Suppressor macrophage treated with lipopolysaccharide for 4 hours (primary cell): ENCODE measurements at places on chromosomes 13 and 19.

DNA sequence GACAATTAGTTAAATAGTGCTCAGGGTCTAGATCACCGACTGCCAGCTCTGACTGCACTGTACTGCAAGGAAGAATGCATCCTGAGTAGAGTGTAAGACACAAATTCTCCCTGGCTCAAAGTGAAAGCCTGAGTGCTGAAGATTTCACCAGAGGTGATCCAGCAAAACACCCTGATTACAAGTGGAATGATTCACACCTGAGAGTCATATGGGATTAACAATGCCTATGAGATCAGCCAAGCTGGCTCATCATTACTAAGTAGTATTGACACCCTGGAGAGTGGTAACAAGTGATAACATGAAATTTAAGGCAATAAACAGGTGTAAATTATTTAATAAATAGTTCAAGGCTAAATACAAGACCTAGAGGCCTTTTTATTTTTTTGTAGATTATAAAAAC is 403.8 kb upstream of the PRR20A start:
- DNase-seq = no peak

DNA sequence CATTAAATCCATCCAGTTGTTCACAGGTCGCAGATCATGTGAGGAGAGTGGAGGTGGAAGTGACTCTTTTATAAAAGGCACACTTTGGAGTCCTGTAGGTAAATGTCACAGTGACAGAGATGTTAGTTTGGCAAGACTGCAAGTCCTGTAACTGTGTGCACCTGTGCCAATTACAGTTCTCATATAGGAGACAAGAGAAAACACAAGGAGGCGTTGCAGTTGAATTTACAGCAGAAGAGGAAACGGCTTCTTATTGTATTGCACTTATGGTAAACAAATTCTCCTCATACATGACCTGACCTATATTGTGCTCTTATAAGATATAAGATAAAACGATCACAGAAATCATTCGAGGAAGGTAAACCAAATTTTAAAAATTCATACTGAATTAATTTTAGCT is 732.8 kb upstream of the SLC10A2 start:
- no peak for DNase-seq

DNA sequence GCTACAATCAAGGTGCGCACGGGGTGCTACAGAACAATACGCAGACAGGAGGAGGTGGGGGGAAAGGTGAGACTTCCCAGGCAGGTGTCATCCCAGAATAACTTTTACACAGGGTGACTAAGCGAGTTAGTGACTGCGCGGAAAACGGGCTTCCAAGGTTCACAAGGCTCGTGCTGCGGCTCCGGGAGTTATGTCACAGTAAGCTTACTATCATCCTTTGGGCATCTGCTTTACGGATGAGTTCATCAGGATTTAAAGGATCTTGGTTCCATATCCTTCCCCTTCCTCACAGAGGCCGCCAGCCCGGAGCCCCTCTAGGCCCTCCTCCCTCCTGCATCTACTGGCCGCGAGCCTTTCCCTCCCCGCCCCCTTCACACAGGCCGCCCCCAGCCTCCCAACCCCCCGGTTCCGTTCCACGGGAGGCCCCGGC is 474 bp upstream of the IFT88 start:
- peak; percentile 49 for DNase-seq

DNA sequence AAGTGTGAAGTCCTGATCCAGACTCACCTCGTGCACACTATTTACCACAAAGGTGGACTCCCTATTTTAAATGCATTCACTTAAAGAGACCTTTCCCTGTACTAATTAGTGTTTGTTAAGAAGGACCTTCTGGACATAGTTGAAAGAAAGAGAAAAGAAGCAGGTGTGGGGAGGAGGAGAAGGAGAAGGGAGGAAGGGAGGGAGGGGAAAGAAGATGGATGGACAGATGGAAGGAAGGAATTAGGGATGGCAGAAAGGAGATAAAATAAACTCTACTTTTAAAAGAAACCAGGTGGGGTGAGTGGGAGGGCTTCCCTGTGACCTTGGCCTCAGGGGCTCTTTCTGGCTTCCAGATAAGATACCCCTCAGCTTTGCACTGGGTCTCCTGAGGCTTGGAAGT is 21.4 kb downstream of the ZNF175 start:
- DNase-seq = no peak

DNA sequence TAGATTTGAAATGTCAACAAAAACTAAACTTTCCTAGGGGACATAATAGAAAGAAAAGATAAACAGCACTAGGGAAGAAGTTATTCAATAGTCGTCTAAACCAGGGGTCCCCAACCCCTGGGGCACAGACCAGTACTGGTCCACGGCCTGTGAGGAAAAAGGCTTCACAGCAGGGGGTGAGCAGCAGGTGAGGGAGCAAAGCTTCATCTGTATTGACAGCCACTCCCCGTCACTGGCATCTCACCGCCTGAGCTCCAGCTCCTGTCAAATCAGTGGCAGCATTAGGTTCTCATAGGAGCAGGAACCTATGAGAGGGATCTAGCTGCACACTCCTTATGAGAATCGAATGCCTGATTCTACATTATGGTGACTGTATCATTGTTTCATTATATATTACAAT is 382.7 kb downstream of the MYO16 start:
- DNase-seq = no peak

DNA sequence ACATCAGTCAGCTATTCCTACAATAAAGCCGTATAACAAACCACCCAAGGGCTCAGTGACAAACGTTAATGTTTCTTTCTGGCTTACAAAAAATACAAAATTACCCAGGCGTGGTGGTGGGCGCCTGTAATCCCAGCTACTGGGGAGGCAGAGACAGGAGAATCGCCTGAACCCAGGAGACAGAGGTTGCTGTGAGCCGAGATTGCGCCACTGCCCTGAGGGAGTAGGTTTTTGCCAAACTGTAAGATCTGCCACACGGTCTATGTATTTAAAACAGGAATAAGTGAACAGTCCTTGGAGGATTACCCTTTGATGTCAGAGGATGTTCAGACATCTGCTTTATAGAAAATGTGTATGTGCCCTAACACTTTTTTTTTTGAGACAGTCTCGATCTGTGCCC is 105.8 kb downstream of the DPF1 start:
- DNase-seq = no peak

- DNase-seq = no peak
Measured at GRCh38 chr13:40637643-40638042, 28.8 kb downstream of the FOXO1 start.

- DNase-seq = no peak
Measured at GRCh38 chr13:100432611-100433010, 156.0 kb downstream of the GGACT start.

- peak; percentile 55 for DNase-seq
Measured at GRCh38 chr13:77508959-77509620, 26.4 kb upstream of the SCEL start.

DNA sequence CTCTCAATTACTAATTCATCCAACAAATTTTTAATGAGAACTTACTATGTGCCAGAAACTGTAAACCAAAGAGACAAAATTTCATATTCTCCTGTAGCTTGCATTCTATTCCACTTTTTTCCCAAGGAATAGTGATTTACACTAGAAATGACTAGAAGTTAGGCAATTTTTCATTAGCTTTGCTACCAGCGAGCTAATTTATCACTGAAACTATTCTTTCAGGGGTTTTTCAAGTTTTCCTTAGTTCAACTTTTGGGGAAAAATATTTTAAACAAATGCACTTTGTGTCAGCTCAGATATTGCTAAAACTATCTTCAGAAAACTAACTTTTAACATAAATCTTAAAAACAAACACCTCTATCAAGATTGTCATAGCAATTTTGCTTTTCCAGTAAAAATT is 5.4 kb downstream of the TNFRSF19 start:
- DNase-seq = no peak

DNA sequence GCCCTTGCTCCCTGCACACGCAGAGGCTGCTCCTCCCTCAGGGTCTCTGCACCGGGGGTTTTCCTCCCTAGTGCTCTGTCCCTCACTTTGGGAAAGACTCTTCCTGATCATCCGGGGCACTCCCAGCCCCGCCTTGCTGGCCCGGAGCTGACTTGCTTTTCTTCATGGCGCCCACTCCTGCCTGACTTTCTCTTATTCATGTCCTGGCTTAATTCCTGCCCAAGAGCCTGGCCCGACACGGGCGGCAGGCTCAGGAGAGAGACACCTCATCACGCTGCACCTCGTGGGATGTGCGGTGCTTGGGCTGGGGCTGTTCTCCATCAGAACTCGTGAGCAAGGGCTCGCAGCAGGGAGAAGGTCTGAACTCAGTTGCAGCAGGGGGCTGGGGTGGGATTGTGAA is 11.8 kb upstream of the PLA2G4C start:
- DNase-seq = no peak

GRCh38 chr13:51006067-51006845 is 96.7 kb downstream of the RNASEH2B start:
- no peak for DNase-seq

DNA sequence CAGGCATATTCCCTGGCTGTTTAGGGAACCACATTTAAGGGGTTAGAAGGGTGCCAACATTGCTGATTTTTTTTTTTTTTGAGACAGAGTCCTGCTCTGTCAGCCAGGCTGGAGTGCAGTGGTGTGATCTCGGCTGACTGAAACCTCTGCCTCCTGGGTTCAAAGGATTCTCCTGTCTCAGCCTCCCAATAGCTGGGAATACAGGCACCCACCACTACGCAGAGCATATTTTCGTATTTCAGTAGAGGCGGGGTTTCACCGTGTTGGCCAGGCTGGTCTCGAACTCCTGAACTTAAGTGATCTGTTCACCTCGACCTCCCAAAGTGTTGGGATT is 7.8 kb upstream of the CRX start:
- no peak for DNase-seq

- peak; percentile 68 for DNase-seq
Measured at GRCh38 chr19:10863107-10863717, 8.1 kb upstream of the CARM1 start.

GRCh38 chr19:28351761-28352160 is 861.2 kb downstream of the UQCRFS1 start:
- DNase-seq = no peak
